Stimulated activated CD8-positive, alpha-beta memory T cell treated with anti-CD3 and anti-CD28 coated beads, Interleukin-4, amount 100 ng/mL, for 48 hours (primary cell): ENCODE measurements at places on chromosomes 7 and 10.
A peak's percentile ranks its signal among the peaks of the same experiment; 100 is the strongest.

- no peak for DNase-seq
Observed at GRCh38 chr7:12327922-12328321, 75.7 kb downstream of the VWDE start.

DNA sequence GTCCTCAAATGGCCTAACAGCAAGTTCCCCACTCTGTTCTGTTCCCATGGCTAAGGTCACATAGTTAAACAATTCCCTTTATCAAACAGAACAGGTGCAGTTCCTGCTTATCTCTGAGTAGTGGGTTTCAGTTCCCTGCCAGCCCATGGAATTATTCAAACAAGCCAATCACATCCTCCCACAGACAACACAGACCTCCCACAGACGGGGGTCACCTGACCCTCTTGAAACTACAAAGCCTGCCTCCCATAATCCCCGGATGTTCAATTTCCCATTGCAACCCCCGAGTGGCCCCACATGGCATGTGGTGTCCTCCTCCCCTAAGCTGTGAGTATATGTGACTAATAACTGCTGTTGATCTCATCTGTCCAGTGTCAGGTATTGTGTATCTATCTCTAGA lies 64.1 kb downstream of the TMEM168 start:
- no peak for DNase-seq

DNA sequence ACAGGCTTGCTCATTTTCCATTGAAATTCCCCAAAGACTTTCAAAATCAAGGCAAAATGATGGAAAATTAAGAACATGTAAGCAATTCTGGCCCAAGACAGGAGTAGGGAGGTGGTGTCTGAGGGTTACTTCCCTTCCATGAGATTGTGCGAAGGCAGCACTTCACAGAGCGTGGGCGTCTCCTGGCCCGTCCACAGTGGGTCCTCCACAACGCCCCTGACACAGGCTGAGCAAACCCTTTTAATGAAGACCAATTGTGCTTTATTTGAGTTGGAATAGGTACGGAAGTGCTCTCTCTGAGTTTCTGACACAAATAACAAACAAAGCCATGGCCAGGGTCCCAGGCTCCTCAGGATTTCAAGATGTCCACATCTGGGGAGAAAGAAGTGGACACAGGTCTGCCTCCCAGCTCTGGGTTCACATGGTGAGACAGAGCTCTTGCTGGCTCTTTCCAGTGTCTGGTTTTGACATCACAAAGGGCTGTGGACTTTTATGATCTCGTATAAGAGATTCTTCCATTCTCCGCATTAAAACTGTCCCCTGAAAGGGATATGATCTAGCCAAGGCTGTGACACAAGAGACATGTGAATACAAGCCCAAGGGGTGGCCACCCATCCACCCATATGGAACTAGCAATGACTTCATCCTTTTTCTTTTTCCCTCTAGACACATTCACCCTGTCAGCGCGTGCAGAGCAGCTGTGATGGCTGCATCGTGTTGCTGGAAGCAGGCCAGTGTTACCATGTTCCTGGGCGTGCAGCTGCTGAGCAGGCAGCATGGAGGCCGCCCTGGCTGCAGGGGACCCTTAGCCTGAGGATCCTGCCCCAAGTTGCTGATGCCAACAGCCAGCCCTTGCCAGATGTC lies 145.6 kb downstream of the ADAM12 start:
- DNase-seq: no peak

GRCh38 chr10:132893090-132893489 lies 49.3 kb downstream of the CFAP46 start:
- DNase-seq: peak; percentile 1

GRCh38 chr7:87653178-87653577 lies 25.0 kb downstream of the RUNDC3B start:
- no peak for DNase-seq
